M059J (cell line): ENCODE measurements at places on chromosomes 7 and 10. TPM values are rescaled to one million over a fixed set of nuclear protein-coding genes. Genes with fewer than 3 reads are reported as not detected.

SPDYE6 gene
- total RNA-seq = not detected in 2 replicates

FEZF1 gene
- total RNA-seq = not detected in 2 replicates

CALML3 gene
- total RNA-seq = not detected in 2 replicates

CCDC146 gene
- 1.1 and 2.9 TPM in 2 replicates for total RNA-seq

WDR86 gene
- 0.05 TPM in 1 of 2 replicates, not detected in the other for total RNA-seq

KAZALD1 gene
- 6.7 and 12.5 TPM in 2 replicates for total RNA-seq

SHLD2 gene
- 19.7 and 20.9 TPM in 2 replicates for total RNA-seq

DPYSL4 gene
- 4.8 and 6.0 TPM in 2 replicates for total RNA-seq

- no peak for DNase-seq
Observed at GRCh38 chr7:151868396-151869108, 8.4 kb downstream of the PRKAG2 start.

GRCh38 chr7:133613250-133613790 is 360.4 kb downstream of the EXOC4 start:
- no peak for DNase-seq

DNA sequence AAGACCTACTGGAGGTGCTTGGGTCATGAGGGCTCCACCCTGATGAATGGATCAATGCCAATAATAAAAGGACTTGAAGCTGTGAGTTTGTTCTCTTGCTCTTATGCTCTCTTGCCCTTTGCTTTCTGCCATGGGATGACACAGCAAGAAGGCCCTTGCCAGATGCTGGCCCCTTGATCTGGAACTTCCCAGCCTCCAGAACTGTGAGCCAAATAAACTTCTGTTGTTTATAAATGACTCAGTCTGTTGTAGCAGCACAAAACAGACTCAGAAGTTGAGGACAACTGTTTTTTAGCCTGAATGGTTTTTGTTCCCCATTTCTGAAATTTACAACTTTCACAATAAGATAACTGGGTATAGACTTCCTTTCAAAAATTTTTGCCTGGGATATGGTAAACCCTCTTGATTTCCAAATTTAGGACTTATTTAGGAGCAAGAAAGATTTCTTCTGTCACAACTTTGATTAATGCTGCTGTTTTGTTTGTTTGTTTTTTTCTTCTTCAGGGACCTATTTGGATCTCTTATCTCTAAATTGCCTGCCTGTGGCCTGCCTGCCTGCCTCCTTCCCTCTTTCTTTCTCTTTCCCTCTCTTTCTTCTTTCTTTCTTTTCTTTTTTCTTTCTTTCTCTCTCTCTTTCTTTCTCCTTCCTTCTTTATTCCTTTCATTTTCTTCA is 12.1 kb downstream of the ENTPD1 start:
- peak; percentile 12 for DNase-seq

DNA sequence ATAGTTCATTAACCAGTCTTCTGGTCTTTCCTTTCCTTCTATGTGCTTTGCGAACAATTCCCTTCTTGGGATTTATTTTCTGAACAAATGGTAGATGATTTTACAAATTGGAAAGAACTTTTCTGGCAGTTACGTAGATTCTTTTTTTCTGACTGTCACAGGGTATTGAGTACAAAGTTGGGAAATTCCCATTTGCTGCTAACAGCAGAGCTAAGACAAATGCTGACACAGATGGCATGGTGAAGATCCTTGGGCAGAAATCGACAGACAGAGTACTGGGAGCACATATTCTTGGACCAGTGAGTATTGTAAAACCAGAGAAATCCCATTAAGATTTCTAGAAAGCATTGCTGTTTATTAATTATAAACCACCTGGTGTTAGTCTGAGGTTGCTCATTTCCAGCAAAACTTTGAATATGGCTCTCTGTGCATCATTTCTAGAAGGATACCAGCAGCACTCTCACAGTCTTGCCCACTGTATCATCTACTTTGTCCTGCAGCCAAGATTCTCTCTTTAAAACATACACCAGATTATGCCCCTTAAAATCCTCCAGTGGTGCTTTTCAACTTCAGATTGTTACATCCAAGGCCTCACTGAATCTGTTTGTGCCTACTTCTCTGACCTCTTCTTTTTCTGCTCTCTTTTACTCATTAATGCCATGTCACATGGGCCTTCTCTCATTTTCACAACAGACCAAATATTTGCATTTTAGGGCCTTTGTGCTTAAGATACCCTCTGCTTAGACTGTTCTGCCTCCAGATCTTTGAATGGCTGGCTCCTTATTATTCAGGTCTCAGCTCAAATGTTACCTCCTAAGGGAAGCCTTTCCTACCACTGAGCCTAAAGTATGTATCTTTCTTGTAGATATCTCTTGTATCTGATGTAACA is 27.0 kb downstream of the DLD start:
- no peak for DNase-seq

DNA sequence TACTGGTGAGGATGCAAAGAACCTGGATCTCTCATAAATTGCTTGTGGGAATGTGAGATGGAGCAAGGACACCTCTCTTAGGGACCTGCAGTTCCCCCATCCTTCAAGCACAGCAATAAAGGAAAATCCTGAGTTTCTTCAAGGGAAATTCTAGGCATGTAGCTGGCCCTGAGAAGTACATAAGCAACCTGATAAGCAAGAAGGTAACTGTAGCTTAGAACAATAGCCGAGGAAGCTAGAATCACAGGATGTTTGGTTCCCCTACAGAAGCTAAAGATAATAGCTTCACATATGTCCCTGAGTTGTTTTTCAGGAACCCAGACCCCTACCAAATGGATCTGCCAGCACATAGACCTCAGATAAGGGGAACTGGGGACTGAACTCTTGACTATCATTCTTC is 11.6 kb upstream of the UPP1 start:
- no peak for DNase-seq

- peak; percentile 18 for DNase-seq
Observed at GRCh38 chr10:27153845-27154193, 365 bp downstream of the YME1L1 start.

GRCh38 chr7:20963556-20964280 is 177.0 kb upstream of the SP8 start:
- DNase-seq = no peak

DNA sequence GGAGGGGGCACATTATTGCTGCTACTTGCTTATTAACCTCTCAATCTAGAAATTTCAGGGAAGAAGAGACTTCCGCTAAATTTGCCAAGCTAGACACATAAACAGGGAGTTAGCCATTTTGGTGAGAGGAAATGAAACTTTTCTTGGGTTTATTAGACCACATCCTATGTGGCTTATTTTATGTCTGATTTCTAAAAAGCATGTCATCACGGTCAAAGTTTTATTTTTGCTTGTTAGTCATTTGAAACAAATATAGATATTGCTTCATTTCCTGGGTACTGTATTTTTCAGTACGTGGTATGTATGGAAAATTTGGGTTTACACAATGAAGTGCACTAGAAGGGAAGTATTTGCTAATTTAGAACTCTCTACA is 144.1 kb downstream of the TCF7L2 start:
- peak; percentile 22 for DNase-seq

- no peak for DNase-seq
Observed at GRCh38 chr10:11610166-11610825, 1.2 kb downstream of the USP6NL start.

DNA sequence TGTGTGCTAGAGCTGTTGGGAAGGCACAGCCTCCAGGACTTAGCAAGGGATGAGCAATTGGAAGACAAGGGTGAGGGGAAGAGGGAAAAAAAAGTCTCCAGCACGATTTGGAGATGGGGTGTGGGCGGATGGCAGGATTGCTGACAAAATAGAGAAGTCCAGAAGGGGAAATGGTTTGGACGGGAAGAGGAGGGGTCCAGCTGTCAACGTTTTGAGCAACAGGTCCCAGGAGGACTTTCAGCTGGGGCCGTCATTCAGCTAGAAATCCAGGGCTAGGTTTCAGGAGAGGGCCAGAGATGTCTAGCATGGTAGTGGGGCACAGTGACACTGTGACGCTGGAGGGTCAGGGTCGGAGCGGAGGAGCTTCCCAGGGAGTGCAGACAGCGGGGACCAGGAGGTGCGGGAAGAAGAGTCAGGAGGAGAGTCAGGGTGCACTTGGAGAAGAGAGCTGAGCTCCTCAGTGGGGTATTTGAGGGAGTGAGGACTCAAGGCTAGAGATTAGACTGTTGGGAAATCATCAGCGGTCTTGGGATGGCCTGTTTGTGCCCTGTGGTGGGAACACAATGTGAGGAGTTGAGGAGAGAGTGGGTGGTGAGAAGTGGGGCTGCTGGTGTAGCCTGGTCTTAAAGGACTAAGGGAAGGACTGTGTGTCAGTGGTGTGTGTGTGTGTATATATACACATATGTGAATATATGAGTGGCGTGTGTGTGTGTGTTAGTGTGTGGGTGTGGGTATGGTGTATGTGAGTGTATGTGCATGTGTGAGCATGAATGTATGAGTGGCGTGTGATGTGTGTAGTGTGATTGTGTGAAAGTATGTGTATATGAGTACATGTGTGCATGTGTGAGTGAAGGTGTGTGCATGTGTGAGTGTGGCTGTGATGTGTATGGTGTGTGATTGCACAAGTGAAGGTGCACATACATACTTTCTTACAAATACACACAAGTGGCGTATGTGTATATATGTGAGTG is 3.8 kb downstream of the ZYX start:
- no peak for DNase-seq

DNA sequence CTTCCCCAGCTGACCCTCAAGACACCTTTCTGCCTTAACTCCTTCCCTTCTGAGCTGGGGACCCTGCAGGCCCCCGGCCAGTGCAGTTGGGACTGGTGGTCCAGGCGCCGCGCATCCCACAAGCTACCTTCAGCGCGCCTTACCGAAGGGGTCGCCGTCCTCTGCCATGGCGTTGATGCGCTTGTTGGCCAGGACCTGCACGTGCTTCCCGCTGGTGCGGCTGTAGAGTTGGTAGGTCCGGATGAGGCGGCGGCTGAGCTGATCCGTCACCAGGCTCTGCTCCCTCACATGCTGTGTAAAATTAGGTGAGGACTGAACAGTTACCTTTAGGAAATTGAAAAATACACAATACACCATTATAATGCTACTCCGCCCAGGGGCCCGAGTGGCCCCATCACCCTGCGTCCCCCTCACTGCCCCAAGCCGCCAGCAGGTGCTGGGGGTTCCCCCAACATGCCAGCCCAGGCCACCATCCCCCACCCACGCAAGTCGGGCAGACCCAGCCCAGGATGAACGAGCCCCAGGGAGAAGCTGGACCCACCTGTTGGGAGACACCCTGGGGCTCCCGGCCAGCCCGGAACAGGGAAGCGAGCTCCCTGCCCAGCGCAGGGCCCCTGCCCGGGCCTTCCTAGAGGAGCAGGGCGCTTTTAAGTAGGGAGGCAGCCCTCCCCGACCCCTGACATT is 1.2 kb downstream of the FGF8 start:
- DNase-seq = no peak

DNA sequence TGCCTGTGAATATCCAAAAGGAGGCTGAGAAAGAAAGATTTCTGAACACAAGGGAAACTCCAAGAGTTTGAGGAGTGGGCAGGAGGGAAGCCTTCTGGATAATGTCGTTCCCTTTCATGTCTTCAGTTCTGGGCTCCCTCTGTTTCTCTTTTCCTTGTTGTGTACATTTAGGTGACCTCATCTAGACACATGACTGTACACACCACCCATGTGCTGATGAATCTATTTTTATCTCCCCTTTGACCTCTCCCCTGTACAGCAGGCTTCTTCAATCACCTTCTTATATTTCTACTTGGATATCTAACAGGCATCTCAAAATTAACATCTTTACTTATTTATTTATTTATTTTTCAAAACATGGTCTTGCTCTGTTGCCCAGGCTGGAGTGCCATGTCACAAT is 363.1 kb downstream of the GATA3 start:
- DNase-seq = no peak

DNA sequence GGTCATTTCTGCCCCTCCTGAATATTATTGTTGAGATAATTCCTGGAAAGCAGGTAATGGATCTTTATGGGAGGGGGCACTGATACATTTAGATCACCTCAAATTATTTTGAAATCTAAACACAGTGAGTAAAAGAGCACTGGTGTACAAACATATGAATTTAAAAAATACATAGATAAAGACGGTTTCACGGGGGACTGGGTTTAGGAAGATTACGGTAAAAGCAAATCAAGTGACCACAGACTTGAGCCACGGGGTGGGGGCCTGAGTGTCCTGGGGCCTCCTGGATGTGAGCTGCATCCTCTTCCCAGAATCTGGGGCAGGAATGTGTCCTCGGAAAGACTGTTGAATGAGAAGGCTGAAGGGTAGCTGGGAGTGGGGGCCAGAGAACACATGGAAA is 219.1 kb upstream of the KLF6 start:
- DNase-seq = no peak

GRCh38 chr10:115674496-115674895 is 581.3 kb downstream of the ATRNL1 start:
- no peak for DNase-seq

DNA sequence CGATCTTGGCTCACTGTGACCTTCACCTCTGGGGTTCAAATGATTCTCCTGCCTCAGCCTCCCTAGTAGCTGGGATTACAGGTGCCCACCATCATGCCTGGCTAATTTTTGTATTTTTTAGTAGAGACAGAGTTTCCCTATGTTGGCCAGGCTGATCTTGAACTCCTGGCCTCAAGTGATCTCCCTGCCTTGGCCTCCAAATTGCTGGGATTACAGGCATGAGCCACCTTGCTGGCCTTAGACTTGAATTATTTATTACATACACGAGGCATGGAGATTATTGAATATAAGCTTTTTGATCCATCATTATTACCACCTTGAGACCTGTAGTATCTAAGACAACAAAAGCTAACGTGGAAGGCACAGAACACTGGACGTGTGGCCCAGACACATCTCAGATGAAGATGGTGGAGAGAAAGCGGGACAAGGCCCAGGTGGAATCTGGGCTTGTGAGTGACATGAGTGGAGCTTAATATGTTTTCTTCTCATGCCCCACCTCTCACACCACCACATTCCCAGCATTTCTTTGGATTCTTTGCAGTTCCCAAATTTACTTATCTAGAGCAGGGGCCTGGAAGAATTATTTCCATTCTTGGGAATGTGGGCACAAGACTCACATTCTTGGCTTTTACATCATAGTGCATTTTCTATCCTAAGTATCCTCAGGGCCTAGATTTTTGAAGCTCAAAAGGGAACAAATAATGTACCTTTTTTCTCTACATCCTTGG is 76.6 kb downstream of the SUGCT start:
- DNase-seq = peak; percentile 51

DNA sequence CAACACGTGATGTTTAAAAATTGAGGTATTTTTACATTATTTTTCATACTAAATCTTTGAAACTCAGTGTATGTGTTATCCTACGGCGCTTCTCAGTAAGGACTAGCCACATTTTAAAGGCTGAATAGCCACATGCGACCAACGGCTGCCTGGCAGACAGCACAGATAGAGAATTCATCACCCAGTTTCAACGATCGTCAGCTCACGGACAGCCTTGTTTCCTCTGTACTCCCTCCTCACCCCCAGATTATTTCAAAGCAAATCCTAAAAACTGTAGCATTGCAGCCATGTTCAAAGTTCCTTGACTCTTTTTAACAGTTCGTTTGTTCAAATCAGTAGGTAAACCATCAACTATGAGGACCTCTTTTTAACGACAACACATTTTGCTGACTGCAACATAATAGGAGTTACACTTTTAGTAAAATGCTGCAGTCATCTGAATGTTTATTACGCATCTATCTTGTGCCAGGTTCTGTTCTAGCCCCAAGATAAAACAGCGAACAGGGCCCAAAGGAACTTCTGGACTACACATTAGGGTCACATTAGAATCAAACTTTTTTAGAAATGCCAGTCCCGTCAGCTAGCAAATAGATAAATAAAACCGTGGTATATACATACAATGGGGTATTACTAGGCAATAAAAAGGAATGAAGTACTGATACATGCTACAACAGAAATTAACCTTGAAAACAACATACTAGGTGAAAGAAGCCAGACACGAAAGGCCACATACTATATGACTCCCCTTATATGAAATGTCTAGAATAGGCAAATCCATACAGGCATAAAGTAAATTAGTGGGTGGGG is 5.7 kb downstream of the OSBPL3 start:
- no peak for DNase-seq
